ENCODE measurements at places on chromosomes 6 and 20.

- no peak for DNase-seq
Observed at GRCh38 chr20:53330601-53331140, 263.0 kb downstream of the ZNF217 start.

DNA sequence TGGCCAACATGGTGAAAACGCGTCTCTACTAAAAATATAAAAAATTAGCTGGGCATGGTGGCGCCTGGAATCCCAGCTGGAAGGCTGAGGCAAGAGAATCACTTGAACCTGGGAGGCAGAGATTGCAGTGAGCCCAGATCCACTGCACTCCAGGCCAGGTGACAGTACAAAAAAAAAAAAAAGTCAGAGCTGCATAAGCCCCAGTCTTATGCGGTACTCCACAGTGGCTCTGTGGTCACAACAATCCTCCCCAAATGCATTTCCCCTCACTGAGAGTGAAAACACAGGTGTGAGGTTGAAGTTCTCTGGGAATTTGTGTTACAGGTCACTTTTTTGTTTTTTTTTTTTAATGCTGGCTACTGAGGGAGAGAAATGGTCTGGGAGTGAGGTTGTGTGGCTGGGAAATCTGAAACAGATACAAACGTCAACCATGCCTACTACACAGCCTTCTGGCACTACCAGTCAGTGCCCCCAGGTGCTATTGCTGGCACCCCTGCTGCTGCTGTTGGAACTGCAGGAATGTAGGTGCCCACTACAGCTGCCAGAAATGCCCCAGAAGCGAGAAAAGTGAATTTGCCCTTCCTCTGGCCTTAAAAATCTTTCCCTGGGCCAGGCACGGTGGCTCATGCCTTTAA, 5.7 kb downstream of the MRPS26 start:
- DNase-seq: no peak

DNA sequence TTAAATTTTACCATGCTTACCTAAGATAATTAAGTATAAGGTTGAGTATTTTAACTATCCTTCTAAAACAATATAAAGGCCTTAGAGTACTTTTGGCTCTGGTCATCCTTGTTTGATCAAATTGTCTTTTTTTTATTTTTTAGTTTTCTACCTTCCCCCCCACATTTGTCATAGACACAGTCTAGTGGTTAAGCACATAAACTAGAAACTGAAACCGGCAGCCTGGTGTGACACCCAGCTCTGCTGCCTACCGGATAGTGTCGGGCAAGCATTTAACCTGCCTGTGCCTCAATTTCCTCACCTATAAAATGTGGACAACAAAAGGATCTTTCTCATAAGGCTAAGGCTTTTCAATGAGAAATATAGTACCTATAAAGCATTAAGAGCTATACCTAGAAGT, 21.6 kb upstream of the TULP4 start:
- DNase-seq: peak; percentile 49

DNA sequence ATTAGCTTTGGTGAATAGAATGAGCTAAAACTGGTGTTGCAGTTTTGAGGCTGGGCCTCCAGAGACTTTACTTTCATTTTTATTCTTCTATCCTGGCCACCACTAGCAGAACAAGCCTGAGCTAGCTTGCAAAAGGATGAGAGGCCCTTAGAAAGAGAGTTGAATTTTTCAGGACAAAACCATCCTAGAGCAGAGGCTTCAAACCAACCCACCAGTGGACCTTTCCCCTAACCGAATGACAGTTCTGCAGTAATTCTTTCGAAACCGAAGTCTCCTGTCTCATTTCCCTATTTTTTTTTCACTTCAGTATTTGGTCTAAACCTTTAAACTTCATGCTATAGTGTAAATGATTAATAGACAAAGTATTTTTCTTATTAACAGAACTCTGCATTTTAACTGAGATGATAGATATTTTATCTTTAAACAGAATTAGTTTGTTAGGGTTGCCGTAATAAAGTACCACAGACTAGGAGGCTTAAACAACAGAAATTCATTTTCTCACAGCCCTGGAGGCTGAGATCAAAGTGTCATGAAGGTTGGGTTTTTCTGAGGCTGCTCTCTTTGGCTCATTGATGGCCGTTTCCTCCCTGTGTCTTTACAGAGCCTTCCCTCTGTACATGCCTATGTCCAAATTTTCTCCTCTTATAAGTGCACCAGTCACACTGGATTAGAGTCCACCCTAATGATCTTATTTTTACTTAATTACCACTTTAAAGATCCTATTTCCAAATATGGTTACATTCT, 80.6 kb upstream of the PAK5 start:
- no peak for DNase-seq

DNA sequence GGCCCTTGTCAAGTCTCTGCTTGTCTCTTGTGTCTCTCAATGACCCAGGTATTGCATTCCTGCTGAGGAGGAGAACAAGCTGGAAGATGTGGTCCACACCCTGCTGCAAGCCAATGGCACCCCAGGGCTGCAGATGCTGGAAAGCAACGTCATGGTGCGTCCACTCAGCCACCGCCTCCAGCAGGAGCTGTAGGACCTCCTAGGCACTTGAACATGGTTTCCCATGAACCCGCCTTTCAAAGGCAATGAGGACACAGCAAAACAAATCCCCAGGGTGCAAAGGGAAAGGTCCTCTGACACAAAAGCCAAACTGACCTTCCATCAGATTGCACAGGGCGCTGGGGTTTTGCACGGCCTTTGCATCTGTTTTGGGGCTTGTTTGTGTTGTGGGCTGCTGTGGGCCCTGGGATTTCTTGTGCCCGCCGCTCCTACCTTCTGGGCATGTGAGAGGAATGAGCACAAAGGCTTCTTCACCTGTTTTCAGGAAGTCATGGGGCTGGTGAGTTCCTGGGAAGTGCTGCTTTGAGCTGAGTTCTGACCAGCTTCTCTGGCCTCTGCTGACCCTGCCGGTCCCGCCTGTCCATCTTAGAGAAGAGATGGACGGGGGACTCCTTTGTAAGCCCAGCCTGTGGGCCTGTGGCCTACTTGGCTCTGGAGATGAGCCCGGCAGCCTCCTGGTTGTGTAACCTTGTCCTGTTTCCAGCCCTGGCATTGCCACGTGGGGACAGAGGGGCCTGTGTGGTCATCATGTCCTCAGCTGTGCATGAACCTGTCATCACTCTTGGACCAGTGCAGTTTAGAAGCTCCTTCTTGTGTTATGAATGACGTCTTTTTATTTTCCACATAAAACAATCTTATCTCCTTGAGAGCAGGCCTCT, 151.3 kb downstream of the DTNBP1 start:
- no peak for DNase-seq

GRCh38 chr6:23003671-23004467, 434.5 kb downstream of the HDGFL1 start:
- DNase-seq: no peak

DNA sequence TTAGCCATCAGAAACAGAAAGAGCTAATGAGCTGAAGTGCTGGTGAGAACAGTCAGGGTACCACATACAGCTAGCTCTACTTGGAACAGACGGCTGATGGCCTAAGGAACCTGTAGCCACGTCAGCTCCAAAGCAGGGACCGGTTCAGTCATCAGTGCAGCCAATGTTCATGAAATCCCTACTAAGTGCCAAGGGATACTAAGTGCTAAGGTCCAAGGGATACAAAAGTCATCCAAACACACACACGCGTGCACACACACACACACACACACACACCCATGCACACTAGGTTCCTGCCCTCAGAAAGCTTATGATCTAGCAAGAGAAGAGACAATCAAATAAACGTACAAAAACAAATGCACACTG, 53.6 kb downstream of the MAP3K5 start:
- DNase-seq: no peak

GRCh38 chr20:35561268-35561667, 19.4 kb downstream of the ERGIC3 start:
- peak; percentile 56 for DNase-seq

GRCh38 chr6:167744681-167745669, 81.7 kb upstream of the AFDN start:
- DNase-seq: no peak

GRCh38 chr6:21752054-21752811, 158.7 kb downstream of the SOX4 start:
- DNase-seq: no peak

GRCh38 chr6:2651536-2651935, 99.2 kb downstream of the MYLK4 start:
- no peak for DNase-seq

DNA sequence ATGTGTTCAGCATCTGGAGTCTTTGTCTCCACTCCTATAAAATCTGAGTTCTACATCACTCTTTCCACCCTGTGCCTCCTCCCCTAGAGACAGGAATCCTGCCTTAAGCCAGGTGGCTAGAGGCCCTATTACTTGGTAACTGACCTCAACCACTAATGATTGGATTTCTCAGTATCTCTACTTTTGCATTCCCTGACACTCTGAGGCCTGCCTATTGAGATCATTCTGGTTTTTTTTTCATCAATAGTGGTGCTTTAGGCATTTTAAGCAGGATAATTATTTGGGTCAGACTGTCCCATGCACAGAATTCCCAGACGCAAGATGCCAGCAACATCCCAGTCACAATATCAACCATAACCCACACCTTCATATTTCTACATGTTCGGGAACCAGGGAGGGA, 3.9 kb upstream of the GCM1 start:
- DNase-seq: no peak

GRCh38 chr20:9839626-9840025, 750 bp upstream of the PAK5 start:
- DNase-seq: no peak

GRCh38 chr6:152271776-152272464, 365.2 kb downstream of the SYNE1 start:
- DNase-seq: no peak

Data from NK-92 treated with Interleukin-12 subunit alpha and Interleukin-12 subunit beta, amount 100 ng/mL, for 24 hours (cell line).